ENCODE measurements at places on chromosomes 2 and 18.

DNA sequence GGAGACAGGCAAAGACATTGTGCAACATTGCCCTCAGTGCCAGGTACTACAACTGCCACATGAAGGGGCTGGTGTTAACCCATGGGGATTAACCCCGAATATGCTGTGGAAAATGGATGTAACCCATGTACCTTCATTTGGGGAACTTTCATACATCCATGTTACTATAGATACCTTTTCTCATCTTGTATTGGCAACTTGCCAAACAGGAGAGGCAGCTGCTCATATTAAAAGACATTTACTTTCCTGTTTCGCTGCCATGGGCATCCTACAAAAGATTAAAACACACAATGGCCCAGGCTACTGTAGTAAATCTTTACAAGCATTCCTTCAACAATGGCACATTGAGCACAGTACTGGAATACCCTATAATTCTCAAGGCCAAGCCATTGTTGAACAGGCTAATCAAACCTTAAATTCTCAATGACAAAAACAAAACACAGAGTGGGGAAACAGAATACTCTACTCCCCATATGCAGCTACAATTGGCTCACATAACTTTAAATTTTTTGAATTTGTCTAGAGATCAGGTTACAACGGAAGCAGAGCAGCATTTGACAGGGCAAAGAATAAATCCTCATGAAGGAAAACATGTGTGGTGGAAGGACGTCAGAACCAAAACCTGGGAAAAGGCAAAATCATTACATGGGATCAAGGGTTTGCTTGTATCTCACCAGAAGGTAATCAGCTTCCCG lies 1723.5 kb upstream of the LRRTM1 start:
- DNase-seq = no peak

DNA sequence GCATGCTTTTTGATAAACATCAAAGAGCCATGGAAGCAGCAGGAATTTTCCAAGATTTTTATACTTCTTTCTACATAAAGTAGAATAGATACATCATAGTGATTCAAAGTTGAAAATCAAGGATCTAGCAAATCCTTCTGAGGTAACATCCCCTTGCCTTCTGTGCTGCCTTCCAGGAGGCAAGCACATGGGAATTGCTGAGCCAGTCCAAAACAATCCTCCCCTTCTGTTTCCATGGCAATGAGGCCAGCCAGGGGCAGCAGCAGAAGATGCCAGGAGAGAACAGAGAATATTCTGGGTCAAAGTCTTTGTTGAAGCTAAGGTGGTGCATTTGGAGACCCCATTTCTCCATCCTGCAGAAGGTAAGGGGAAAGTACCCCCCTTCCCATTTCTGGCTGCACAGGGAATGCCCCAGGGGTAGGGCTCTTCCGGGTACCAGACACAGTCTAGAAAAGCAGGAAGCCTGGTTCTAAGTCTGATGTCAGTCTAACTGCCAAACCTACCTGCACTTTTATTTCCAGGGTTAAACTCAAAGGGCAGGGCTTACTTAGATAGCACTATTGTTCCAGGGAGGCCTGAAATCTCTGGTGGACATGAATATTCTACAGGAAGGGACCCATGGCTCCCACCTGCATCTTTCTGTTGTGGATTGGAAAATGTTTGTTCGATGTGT lies 22.1 kb downstream of the CENPA start:
- DNase-seq = no peak

GRCh38 chr2:65530547-65531320 lies 98.3 kb upstream of the SPRED2 start:
- DNase-seq = no peak

DNA sequence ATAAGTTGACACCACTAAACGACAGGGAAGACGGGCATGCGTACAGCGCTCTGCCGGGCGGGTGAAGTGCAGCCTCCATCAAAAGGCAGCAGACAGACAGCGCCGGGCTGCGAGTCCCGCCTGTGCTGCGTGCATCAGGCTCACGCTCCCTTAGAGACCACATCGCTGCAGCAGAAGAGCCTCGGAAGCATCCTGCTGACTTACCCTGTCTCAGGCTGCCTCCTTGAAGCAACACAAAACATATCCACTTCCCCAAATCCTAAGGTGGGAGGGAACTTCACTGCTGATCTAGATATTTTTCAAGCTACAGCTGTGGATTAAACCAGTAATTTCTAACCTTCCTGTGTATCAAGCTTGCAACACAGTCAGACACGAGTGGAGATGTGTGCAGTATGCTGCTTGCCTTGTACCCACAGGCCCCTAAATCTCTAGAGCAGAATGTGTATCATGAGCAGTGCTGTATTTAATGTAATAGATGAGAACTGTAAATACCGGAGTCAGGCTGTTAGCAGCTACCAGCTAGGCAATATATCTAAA lies 6.4 kb downstream of the MYT1L start:
- no peak for DNase-seq

DNA sequence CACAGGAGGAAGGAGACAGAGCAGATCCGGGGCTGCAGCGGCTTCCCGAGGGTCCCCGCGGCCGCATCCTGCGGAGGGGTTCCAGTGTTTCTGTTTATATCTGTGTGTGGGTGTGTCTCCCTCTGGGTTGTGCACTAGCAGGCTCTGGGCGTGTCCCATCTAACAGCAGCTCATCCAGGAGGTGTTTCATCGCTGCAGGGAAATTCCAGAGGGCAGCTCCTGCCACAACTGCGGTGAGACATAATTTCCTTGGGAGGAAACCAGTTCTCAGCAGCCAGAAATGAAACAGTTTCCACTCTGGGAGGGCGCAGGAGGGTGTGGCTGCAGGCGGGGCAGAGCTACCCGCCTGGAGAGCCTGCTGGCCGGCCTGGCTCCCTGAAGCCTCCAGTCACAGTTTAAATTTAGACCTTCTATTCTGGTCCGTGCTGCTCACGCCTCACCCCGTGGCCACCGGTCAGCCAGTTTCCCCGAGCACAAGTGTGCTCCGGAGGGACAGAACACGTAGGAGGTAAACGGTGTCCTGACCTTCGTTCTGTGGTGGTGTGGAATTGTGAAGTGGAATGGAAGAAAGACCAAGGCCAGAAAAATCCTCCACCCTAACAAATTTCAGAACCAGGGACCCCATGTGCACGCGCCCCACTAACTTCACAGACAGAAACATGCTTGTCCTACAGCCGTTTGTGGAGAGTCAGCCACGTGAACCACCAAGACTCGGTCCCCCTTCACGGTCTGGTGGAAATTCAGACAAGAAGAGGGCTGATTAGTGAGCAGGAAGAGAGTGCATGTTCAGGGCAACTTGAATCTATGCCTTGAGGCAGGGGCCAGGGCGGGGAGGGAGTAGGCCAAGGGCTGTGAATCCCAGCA lies 50.2 kb downstream of the TEX44 start:
- DNase-seq = no peak

- no peak for DNase-seq
Observed at GRCh38 chr2:28702415-28702861, 49.2 kb upstream of the PPP1CB start.

GRCh38 chr2:10798783-10799182 lies 13.8 kb downstream of the PDIA6 start:
- no peak for DNase-seq

GRCh38 chr2:201907563-201907881 lies 101.2 kb downstream of the CDK15 start:
- no peak for DNase-seq

- DNase-seq = no peak
Observed at GRCh38 chr2:218744615-218745014, 34.0 kb downstream of the TTLL4 start.

GRCh38 chr2:148021886-148022285 lies 995 bp downstream of the MBD5 start:
- no peak for DNase-seq

DNA sequence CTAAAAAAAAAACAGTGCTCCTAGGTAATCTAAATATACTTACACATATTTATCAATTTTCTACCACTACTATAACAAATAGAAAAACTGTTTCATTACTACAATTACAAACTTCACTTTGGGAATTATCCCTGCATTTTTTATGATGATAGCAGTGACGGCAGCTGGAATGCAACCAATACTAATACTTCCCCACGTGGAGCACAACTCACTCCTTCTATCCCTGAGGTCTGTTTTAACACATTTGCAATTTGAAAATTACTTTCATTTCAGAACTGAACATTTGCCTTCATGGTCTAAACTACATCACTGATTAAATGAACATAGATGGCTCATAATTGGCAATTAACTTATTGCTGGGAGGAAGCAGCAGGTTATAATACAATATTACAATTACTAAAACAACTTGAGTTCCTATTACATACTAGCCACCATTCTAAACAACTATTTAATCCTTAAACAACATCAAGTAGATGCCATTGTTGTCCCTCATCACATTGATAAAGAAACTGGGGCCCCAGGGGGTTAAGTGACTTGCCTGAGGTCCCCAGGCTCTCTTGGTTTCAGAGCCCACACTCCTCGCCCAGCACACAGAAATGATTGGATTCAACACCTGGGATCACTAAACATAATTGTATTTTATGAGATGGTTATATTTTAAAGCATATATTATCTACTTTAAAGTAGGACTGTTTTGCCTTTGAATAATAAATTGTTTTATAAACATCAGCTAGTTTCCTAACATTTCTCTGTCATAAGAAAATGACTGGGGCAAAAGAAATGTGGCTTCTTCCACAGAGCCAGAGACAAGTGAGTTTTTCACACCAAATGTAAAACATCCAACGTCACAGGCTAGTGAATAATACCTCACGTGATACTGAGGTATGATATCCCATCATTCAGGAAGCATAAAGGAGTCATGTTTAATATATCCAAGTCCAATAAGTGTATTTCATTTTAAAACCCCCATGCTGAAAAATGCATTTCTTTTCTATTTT lies 6.2 kb downstream of the COLEC12 start:
- DNase-seq = no peak

DNA sequence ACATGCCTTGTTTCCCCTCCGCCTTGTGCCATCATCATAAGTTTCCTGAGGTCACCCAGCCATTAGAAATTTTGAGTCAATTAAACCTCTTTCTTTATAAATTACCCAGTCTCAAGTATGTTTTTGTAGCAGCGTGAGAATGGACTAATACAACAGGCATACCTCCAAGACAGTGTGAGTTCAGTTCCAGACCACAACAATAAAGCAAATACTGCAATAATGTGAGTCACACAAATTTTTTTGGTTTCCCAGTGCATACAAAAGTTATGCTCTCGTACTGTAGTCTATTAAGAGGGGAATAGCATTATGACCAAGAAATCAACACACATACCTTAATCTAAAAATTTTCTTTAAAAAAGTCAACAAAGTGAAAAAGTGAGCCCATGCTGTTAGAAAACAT lies 217.2 kb downstream of the NR4A2 start:
- no peak for DNase-seq

GRCh38 chr2:219498280-219499057 lies at the start of gene GMPPA:
Gene GMPPA (plus strand): TSS chr2:219498891. CDS start chr2:219499976, 1,085 bp downstream.
- peak; percentile 98 for DNase-seq

DNA sequence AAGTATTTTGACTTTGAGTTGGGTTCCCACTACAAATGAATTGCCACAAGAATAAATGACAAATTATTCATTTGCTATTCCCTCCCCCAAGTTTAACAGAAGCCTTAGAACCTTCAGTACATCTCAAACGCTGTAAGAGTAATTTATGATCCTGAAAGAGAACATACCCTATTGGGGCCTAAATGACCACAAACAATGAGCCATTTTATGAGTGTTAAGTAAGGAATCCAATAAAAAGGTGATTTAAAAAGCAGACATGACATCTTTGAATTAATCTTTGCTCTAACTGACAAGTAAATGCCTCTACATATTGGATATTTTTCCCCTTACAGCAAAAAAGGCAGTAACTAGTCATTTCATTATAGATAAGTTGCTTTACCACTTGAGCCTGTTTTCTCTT lies 136.9 kb downstream of the NRXN1 start:
- DNase-seq = no peak

GRCh38 chr2:200856806-200857205 lies 7.7 kb downstream of the CLK1 start:
- DNase-seq = no peak

DNA sequence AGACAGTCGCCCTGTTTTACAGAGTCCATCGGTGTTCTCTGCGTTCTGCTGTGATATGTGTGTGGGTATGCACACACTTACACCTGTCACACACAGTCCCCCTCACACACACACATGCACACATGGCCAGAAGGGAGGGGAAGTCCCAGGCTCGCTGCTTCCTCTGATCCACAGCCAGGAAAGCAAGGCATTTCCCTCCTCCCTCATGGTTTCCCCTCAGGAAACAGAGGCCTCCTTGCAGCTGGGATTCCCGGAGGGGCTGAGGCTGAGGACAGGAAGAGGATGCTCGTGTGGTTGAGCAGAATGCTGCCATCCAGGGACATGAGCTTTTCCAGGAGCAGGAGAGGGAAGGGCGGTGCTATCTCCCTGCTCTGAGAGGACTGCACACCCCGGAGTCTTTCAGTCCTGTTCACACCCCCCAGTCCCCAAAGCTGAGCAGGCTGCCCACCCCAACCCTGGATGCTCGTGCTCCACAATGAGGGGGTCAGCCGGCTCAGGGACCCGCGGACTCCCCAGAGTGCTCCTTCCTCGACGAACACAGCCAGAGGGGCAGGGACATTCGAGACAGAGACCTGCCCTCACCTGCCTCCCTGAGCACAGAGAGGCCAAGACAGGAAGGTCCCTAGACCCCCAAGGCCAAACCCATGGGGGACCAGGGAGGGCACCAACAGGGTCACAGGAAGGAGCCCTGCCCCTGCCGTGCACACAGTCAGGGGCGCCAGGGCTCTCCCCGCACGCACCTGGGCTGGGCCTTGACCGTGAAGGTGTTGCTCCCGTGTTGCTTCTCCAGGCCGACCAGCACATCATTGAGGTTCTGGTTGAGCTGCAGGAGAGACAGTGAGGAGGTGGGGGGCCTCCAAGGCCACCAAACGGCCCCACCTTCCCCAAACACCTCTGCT lies 45.3 kb downstream of the BIN1 start:
- no peak for DNase-seq

DNA sequence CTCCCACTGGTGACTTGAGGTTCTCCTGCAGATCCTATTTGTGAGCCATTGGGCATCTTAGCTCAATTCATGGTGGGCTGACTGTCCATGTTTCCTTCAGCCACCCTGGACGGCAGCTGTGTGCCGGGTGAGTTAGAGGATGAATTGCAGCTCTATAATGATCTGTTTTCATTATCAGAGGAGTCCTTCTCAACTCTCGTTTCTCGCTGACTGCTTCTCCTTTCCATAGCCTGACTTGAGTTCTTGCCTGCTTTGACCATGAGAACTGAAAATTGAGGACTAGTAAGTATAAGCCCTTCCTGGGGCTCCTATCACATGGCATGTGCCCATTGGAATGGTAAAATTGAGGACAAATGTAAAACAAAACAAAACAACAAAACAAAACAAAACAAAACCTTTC lies 121.8 kb downstream of the CDC42EP3 start:
- DNase-seq = no peak

GRCh38 chr2:237260039-237260620 lies 153.8 kb downstream of the COL6A3 start:
- DNase-seq = no peak

GRCh38 chr18:62506495-62507143 lies 16.2 kb upstream of the ZCCHC2 start:
- no peak for DNase-seq

DNA sequence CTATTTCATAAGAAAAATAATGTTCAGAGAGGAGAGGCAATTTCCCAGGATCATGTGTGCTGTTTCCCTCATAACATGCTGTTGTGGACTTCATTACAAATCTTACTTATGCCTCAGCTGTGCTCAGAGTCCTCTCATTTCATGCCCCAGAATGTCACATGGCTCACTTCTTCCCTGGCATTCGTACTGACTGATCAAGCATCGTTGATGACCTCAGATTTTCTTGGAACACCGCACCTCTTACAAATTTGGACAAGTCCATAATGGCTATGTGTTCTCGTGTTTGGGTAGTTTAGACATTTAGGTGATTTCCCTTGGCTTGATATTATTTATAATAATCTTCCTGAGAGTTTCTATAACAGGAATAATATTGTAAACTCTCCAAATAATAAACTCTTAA lies 32.9 kb downstream of the SERPINB7 start:
- DNase-seq = no peak

GRCh38 chr2:217370391-217370790 lies 510.5 kb upstream of the TNP1 start:
- DNase-seq = no peak

Data from iPS DF 19.7 (cell line).